Spinal cord (tissue), 10 donors: ENCODE measurements at places on chromosomes 2 and 18. TPM values are rescaled to one million over a fixed set of nuclear protein-coding genes. Genes with fewer than 3 reads are reported as not detected.

DNA sequence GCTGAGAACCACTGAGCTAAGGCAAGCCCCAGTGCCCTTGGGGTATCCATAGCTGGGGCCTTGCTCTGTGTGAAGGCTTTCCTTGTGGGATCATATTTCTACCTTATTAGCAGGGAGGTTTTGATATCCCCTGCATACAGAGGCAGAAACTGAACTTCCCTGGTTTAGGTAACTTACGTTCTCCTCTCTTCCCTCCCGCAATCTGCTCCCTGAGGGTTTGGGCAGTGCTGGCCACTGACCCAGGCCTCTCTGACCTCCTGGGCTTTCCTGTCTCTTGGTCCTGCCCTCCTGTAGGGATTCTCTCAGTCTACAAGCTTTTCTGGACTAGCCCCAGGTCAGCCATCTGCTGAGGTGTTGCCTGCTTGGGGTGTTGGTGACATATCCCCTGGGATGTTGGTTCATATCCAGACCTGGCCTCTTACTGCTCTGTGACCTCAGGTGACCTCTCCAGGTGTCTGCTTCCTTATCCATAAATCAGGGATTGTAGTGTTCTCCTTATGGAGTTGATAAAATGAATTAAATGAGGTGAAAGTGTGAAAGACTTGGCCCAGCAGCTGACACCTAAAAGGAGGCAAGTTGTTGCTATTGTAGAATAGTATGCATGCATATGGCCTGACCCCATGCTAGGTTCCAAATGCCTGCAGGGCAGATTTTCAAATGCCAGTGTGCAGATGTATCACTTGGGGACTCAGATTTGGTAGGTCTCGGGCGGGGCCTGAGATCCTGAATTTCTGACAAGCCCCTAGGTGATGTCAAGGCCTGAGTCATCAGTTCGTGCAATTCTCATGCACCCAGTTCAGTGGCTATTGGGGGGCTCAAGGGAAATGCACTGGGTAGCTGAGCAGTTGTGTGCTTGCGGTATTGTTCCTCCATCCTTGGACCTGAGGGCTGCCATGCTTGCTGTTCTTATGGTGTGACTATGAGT, 106.6 kb downstream of the FHOD3 start:
- H3K4me3 ChIP-seq = no peak overlapping the region
- no peaks in the 10 kb centered on the region for H3K36me3 ChIP-seq
- no peak overlapping the region for H3K27ac ChIP-seq
- DNase-seq = no peak
- H3K27me3 ChIP-seq = no peaks in the 10 kb centered on the region

DNA sequence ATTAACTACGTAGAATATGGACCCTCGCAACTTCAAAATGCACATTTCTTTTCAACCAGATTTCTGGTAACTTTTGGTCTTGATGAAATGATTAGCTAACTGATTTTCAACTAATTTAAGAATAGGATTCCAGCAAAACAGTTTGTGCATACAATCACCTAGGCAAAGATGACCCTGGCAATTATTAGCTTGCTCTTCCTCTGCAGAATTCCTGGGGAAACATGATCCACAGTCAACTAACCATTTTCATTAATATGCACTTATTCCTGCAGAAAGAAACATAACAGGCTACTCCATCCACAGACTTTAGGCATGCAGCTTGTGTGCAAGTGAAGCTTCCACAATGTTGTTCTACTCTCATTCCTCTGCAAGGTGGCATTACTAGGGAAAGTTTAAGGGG, 1150.8 kb upstream of the FANCL start:
- no peak overlapping the region for H3K4me3 ChIP-seq
- no peak for DNase-seq
- H3K36me3 ChIP-seq = no peaks in the 10 kb centered on the region
- H3K4me1 ChIP-seq = no peaks in the 10 kb centered on the region

DNA sequence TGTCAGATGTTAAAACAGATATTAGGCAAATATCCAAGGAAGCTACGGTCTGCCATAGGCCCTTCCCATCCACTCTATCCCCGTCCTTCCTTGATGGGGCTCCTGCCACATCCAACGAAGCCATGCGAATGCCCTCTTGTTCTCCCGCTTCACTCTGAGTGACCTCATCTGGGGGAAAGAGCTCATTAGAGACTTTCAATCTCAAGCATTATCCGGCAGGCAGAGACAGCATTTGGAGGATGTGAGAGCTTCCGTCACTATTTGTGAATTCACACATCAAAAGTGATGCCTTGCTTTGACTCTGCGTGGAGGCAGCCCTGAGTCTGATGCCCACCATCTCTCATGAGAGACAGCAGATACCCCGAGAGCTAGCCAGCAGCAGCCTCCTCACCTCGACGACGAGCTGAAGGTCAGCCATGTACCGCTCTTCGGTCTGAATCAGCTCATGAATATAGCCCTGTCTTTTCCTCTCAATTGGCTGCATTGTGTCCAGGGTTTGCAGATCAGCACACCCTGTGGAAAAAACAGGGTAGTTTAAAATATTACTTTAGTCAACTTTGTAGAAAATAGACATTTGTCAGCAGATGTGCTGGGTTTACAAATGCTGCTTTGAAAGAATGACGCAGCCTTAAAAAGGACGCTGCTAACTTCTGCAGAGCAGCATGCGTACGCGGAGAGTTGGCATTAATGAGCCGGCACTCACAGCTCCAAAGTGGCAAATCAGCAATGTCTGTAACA, 45.9 kb downstream of the FAM228A start:
- peaks cover 11% of the 10 kb centered on the region for H3K36me3 ChIP-seq
- H3K27me3 ChIP-seq = no peaks in the 10 kb centered on the region
- no peak for DNase-seq
- peaks cover 13% of the 10 kb centered on the region for H3K4me1 ChIP-seq
- H3K27ac ChIP-seq = no peak overlapping the region

GRCh38 chr2:162433491-162433890, 89.6 kb downstream of the GCA start:
- H3K4me3 ChIP-seq = no peak overlapping the region
- no peaks in the 10 kb centered on the region for H3K4me1 ChIP-seq
- no peaks in the 10 kb centered on the region for H3K27me3 ChIP-seq
- no peak for DNase-seq

- no peak for DNase-seq
- no peaks in the 10 kb centered on the region for H3K27me3 ChIP-seq
- H3K4me3 ChIP-seq = no peak overlapping the region
- H3K27ac ChIP-seq = no peak overlapping the region
- H3K36me3 ChIP-seq = no peaks in the 10 kb centered on the region
- no peaks in the 10 kb centered on the region for H3K4me1 ChIP-seq
These were observed 20.7 kb upstream of the FRZB start for GRCh38 chr2:182887093-182887492.

Gene RAB17
- total RNA-seq = 1.1 TPM

Gene DLX1
- 0.61 TPM for total RNA-seq

Gene NEMP2
- total RNA-seq = 6.9 TPM

Gene HOXD12
- not detected for total RNA-seq
